AML-193 (cell line): ENCODE measurements at places on chromosomes 6 and 20.

DNA sequence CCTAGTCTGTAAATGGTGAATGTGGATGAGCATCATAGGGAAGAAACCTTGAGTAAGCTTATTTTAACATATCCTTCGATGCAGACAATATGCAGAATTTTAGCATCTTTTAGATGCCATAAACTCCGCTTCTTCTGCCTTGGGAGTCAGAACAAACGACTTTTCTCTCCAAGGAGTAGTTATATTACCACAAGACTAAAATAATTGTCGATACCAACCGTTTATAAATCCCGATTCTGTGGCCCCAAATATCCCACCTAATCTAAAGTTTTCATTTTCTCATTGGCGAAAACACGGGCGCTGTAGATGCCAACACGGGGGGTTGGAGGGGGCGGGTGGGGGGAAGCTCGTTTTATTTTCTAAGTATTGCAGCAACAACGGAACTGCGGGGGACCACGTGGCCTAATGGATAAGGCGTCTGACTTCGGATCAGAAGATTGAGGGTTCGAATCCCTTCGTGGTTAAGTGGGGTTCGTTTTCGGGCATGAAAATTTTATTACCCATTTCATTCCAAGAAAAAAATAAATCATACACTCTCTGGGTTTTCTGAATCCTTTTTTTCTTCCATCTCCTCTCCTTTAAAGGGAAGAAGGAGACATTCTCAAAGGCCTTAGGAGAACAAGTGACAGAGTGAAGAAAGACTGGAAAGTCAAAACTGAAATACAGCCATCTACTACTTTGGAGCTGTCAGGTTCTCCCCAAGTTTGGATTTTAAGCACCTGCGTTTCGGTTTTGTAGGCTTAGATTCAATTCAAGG, 65.5 kb upstream of the BTN3A2 start:
- DNase-seq = no peak

DNA sequence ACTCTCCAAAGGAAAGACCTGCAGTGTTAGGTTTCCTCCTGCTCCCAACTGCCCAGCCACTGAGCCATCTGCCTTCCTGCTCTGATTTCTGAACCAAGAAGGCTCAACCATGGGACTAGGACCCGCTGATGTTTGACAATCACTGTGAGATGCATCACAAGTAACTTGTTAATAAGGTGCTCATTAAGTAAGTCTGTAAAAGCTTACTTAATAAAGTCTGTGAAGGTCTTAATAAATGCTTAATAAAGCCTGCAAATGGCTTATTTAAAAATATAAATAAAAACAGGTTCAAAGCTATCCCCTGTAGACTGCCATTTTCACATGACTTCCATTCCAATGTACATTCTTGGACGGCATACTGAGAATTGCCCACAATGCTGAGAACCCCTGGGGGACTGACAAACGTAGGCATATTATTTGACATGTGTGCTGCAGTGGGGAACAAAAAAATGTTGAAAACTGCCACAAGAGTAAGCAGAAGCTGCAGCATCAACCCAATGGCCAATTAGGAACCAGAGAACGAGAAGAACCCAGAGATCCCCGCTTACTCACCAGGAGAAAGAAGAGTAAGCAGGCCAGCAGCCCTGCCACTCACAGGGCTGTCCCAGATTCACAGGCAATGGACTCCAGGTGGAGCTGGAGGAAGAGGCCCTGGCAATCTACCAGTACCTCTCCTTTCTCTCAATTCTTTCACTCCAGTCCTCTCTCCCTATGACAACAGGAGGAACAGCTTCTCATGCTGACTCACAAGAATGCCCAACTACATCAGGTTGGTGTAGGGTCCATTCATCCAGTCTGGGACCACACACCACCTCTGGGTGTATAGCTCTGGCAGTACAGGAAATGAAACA, 19.5 kb downstream of the KIF13A start:
- DNase-seq = no peak

- DNase-seq = no peak
These were observed 17.1 kb downstream of the RALGAPA2 start for GRCh38 chr20:20695250-20695816.

DNA sequence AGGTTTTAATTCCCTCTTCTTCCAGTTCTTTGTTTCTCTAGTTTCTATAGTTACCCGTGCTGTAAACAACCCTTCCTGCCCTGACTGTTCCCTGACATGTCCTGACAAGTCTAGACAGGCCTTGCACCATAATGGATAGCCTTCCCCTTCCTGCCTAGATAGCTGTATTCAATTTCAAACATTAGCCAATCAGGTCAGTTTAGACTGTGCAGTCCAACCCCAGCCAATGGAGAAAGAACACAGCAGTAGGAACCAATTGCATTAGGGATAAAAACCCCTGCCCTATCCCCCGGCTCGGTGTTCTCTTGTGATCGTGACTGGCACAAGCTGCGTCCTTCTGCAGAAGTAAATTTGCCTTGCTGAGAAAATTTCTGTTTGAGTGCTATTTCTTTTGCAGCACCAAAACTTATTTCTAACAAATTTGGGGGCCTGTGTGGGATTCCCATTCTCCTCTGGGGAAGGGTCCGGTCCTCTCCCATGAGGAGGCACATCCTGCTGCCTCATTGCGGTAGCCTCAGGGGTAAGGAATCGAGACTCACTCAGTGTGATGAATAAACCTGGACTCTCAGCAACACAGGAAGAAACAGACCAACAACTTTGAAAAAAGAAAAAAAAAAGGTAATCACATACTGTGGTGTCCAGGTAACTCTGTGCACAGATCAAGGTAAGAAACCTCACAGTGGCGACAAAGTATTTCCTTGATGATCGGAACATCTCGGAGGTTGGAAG, 248.7 kb upstream of the ECI2 start:
- no peak for DNase-seq

- DNase-seq = no peak
These were observed 166.3 kb downstream of the DTNBP1 start for GRCh38 chr6:15496345-15497131.

GRCh38 chr6:42259286-42259685, 41.6 kb upstream of the MRPS10 start:
- DNase-seq = no peak

DNA sequence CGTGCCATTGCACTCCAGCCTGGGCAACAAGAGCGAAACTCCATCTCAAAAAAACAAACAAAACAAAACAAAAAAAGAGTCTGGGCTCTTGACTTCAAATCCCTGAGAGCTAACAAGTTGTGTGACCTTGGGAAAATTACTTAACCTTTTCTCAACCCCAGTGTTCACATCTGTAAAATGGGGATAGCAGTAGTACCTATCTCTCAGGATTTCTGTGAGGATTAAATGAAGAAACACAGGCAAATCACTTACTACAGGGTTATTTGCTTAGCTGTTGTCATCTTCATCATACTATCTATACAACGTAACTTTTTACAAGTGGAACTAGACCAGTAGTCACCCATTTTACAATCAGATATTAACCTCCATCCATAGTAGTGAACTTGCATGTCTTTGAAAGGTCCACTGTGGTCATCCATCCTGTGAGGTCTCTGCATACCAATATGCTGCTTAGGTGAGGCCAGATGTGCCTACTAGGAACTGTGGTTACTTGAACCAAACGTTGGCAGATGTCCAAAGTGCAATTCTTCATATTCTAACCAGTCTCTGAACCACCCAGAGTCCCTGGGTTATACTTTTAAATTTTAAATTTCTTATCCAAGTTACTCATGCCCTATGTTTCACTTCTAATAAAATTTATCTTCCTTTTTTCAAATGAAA, 128.9 kb upstream of the BEND3 start:
- DNase-seq = no peak

DNA sequence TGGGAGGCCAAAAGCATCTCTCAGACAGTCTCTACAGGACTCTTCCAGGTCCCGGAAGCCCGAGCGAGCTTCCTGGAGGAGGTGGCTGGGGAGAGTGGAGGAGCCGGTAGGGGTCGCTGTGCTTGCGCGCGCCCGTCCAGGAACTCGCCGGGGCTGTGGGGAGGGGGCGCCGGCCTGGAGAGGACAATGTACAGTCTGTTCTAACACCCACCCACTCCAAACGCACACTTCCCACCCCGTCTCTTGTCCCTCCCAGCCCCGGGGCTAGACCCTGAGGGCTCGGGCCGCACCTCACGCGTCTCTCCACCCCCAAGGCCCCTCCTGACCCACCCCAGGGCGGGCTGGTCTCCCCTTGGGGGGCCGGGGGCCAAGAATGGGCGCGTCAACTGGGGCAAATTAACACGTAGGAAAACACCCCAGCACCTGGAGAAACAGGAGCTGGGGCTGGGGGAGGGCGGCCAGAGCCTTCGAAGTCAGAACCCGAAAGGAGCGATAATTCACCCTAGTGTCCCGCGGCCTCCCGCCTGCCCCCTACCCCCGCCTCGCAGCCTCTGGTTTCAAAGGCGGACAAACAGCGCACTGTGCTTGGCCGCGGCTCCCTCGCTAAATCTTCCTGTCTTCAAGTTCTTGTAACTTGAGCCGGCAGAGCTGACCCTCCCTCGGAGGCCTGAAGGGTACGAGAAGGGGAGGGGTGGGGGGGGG, 103.2 kb upstream of the FOXP4 start:
- DNase-seq = no peak
